ENCODE measurements at places on chromosomes 1 and 21.

DNA sequence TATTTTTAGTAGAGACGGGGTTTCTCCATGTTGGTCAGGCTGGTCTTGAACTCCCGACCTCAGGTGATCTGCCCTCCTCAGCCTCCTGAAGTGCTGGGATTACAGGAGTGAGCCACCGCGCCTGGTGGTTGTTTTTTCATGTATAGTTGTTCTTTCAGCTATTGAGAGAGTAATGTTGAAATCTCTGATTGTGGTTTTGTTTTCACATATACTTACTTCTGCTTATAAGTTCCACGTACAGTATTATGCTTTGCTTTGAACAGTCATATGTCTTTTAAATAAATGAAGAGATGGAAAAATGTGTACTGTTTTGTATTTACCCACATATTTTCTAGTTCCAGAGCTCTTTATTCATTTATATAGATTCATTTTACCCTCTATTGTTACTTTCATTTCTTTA, 44.5 kb downstream of the MARK1 start:
- DNase-seq = no peak

- no peak for DNase-seq
These were observed 225.6 kb downstream of the ZNF326 start for GRCh38 chr1:90220496-90220895.

- DNase-seq = no peak
These were observed 218.9 kb downstream of the CRB1 start for GRCh38 chr1:197486946-197487345.

DNA sequence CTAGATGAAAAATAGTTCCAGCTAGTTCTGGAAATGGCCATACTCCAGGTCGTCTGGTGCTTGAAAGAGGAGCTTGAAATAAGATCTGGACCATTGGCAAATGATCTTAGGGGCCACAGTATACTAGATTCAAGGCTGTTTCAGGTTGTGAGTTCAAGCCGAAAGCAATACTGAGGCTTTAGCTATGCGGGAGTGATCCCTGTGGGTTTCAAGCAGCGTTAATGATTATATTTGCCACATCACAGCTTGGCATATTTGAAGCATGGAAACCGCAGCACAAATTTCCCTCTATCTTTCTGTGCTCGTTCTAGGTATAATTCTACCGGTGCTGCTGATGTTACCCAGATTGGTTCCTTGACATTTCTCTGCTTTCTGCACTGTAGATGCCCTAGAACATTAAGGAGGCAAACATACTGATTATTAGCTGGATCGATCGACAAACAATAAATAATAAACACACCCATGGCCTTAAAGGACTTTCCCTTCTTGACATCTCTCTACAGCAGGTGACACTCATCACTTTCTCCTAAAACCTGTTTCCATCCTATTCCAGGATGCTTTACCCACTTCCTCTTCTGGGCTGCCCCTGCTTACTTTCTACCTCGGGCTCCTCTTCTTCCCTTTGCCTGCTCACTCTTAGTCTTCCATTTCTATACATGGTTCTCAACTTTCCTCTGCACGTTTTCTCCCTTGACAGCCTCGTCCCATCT, 40.6 kb upstream of the LYST start:
- DNase-seq = no peak

- peak; percentile 26 for DNase-seq
These were observed 146.0 kb upstream of the KIAA0040 start for GRCh38 chr1:175338387-175339135.

- no peak for DNase-seq
These were observed 125.5 kb downstream of the PTPN14 start for GRCh38 chr1:214425716-214426425.
